ENCODE measurements at places on chromosomes 13 and 19.

- DNase-seq, result peak; percentile 17
Observed at GRCh38 chr19:19652482-19653295, 9.2 kb upstream of the GMIP start.

- peak; percentile 84 for DNase-seq
Observed at GRCh38 chr19:44643605-44644401, at the start of gene PVR. PVR (plus strand) TSS chr19:44643910; CDS start chr19:44644097, 187 bp downstream.

DNA sequence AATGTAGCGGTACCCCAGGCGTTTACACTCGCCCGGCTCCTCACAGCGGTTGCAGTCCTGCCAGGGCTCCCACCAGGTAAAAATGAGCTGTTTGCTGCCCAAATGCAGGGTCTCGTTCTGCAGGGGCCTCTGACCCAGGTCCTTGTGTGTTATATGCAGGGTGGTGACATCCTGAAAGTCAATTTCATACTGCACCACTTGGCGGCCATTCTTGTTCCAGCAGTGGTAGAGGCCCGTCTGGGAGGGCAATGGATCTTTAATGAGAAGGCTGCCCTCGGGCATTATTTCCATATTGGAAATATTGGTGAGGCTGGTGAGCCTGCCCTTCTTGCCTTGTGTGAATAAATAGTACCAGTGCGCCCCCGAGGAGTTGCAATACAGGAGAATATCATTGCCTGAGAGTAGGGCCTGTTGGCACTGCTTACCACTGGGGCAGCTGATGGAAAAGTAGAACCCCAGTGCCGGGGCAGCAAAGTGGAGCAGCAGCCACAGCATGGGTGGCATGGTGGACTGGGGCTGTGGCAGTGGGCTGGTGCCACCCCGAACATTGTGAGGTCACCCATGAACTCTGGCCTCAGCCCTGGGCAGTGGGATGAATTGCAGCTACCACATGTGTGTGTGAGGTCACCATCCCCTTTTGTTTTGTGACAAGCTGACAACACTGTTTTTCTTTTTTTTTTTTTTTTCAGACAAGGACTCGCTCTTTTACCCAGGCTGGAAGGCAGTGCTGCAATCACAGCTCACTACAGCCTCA, at the start of gene FAM187B:
FAM187B (minus strand) TSS at position 563 of the 754 bp plus-strand sequence; CDS start at position 504, 59 bp downstream.
- no peak for DNase-seq

DNA sequence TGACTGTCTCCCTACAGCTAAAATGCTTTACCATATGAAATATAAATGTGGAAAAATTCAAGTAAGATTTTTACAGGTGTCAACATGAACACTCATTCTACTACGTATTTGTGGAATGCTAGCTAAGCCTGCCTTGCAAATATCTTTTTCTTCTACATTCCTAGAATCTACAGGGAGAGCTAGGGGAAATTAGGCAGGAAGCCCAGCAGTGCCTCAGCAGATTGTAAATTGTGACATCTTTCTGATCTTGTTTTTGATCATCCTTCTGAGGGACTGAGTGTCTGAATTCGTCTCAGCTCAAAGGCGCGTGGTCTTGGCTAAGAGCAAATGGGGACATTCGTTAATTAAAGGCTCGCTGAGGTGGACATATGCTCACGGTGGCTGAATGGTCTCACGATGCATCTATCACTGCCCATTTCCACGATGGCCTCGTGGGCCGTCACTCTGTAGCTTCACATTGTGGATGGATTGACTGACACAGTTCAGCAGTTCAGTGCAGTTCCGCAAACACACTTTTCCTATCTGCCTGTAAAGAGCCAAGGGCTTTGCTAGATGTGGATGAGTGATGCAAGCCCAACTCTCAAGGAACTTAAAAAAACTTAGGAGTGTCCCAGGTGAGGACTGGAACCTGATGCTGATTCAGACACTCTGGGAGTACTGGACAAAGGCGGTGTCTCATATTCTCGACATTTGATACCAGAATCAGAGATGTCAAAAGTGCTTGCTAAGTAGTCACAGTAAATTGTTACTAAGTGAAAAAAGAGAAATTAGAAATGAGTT, 562.5 kb downstream of the EFNB2 start:
- peak; percentile 37 for DNase-seq

DNA sequence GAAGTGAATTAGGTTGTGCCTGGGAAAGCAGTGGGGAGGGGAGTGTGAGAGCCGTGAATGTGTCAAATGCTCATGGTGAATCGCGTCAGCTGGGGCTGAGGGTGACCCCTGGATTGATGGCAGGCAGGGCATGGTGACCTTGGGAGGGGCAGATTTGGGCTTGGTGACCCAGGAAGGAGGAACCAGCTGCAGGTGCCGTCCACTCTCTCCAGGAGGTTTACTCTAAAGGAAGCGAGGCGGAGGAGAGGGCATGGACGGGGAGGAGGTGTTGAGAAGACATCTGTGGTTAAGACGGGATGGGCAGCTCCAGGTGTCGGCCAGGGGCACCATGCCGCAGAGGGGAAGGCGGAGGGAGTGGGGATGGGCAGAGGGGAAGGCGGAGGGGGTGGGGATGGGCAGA, 28.7 kb downstream of the TMEM255B start:
- no peak for DNase-seq

GRCh38 chr13:79776531-79777295, 295.8 kb downstream of the NDFIP2 start:
- peak; percentile 43 for DNase-seq

DNA sequence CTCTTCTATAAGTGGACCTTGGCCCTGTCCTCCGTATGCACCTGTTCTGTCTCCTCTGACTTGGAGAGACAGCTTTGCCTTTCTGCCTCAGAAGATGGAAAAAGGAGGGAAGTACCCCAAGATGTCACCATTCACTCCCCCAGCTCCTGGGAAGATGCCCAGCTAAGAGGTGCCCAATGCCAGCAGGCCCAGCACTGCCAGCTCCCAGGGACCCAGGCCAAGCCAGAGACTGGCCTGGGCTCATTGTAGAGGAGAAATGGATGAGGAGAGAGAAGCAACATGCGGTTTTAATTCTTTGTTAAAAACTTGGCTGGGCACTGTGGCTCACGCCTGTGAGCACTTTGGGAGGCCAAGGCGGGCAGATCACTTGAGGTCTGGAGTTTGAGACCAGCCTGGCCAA, 111.5 kb upstream of the ZNF507 start:
- DNase-seq, result no peak

GRCh38 chr19:38665219-38665931, 17.9 kb downstream of the ACTN4 start:
- peak; percentile 40 for DNase-seq

GRCh38 chr13:109712124-109712722, 74.2 kb downstream of the IRS2 start:
- no peak for DNase-seq

- peak; percentile 55 for DNase-seq
Observed at GRCh38 chr19:13506471-13506820, at the start of gene CACNA1A. CACNA1A (minus strand) TSS chr19:13506479; CDS start chr19:13506224, 255 bp downstream.

DNA sequence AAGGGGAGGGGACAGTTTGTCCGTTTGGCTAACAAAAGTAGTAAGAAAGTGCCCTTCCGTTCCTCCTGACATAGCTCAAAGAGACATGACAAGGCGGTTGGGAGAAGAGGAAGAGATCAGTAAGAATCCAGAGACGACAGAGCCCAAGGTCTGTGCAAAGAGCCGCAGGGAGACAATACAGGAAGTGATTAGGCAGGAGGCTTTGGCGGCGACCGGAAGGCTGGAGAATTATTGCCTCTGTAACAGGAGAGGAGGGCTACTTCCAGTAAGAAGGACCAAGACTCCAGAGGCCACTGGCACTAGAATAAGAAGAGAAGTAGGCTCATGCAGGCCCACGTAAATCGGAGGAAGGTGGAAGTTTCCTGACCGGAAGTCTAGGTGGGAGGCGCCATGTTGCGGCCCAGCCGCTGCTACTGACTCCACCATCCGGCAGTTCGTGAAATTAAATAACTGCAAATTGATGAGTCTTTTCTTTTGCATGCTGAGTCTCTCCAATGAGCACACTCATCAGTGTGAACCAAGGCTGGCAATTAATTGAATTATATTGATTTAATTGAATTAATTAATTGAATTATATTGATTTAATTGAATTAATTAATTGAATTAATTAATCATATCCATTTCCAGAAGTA, 9.9 kb downstream of the RFX2 start:
- no peak for DNase-seq

GRCh38 chr19:51525651-51526050, 5.8 kb downstream of the SIGLEC6 start:
- no peak for DNase-seq

GRCh38 chr19:33416307-33417215, 43.1 kb downstream of the CEBPG start:
- DNase-seq, result peak; percentile 65

DNA sequence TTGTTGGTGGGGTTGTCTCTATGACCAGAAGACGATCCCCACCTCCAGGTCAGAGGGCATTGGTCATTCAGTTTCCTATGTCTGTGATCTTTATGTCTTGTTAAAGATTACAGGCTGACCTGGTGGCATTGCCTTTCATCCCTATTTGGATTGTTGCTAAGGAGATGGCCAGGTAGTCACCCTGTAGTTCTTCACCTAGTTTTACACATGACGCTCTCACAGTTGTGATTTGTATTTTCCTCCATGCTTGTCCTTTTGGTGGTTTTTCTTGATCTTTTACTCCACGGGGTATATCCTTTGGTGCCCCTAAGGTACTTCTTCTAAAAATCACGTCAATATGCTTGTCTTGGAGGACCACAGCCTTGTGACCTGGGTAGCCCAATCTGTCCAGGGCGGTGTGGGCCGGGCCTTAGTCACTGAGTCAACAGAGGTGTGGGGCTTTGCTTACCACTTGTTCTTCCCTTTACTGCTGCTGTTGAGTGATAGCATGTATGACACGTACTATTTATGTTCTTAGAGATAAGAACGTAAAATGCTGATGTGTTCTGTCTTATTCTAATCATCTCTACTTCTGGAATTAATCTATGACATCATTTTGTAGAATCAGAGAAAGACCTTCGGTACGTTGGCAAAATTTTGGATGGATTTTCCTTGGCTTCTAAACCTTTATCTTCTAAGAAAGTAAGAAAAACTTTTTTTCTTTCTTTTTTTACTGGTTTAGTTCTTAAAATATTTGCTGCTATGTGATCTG, 20.1 kb downstream of the GPATCH1 start:
- DNase-seq, result no peak

GRCh38 chr13:33541456-33541855, 255.9 kb upstream of the STARD13 start:
- no peak for DNase-seq

DNA sequence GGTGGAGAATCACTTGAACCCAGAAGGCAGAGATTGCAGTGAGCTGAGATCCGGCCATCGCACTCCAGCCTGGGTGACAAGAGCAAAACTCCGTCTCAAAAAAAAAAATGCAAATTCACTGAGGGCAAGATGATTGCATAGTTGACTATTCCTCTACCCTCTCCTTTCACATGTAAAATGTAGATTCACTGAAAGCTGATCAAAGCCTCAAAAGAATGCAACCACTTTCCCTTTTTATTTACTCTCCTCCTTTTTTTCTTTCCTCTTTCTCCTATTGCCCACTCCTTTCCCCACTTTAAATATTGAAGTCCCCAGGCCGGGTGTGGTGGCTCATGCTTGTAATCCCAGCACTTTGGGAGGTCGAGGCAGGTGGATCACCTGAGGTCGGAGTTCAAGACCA, 6.3 kb downstream of the TEX101 start:
- no peak for DNase-seq

DNA sequence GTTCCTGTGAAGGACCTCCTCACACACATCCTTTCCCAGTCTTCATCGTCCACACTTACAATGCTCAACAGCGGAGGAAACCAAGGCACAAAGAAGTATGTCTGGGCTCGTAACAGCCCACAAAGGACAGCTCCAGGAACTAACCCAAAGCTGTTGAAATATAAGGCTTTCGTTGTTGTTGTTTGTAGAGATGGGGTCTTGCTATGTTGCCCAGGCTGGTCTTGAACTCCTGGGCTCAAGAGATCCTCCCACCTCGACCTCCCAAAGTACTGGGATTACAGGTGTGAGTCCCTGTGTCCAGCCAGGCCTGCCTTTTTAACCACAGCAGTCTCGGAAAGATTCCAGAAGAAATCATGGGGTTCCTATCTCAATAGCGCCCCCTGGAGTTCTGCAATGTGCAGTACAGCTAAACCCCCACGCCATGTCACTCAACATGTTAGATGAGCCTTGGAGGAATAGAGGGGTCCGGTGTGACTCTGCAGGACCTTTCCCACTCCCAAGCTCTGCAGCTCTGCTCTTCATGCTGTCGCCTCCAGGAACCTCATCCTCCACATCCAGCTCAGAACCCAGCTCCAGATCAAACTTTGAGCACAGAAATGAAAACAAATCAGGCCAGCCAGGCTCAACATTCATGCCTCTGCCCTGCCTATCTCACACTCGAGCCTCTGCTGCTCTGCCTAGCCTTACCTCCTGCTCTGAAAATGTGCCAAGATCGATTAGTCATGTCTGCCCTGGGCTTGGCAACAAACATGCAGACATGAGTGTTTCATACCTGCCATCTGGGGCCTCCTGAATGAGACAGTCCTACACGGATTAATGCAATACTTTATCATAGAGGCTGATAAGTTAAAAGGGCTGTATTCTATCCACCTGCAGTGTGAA, 7.5 kb downstream of the PLA2G4C start:
- peak; percentile 44 for DNase-seq

GRCh38 chr13:100611678-100612492, 23.3 kb upstream of the GGACT start:
- DNase-seq, result no peak

- no peak for DNase-seq
Observed at GRCh38 chr13:40070357-40070756, 414.9 kb downstream of the COG6 start.

DNA sequence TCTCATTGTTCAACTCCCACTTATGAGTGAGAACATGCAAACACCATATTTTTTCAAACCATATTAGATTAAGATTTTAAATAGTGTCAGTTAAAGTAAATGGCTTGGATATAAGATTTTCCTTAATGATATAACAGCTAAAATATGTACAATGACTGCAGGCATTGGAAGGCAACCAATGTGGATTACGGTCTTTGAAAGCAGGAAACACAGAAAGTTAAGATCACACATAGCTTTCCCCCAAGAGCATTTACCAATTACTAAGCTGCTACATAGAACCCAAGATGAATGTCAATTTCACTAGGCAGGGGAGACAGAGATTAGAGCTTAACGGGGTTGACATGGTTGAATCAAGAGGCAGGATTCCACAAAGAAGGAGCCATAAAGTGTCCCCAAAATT, 173.2 kb upstream of the TRPC4 start:
- DNase-seq, result peak; percentile 63

DNA sequence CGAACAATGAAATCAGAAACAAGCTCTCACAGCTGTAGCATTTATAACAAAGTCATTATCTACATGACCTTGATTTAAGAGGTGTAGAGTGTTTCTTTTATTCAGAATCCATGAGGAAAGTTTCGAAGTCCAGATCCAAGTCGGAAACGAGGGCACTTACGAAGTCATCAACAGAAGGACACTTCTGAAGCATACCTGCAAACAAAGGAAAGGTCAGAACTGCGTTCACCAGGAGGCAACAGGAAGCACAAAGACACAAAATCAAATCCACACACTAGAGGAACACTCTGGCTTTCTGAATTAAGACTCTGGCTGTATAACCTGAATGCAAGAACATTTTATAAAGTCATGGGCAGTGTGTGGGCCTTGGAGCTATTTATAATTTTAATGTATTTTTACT, 158.9 kb downstream of the MIPEP start:
- no peak for DNase-seq
